ENCODE measurements at places on chromosomes 5 and 9. TPM values are rescaled to one million over a fixed set of nuclear protein-coding genes. Genes with fewer than 3 reads are reported as not detected.

GRCh38 chr5:95731571-95732554 lies 727 bp downstream of the RHOBTB3 start:
- DNase-seq: peak; percentile 49

Gene NSMF
- total RNA-seq: 40.0 TPM

- DNase-seq: no peak
These were observed 69.1 kb downstream of the GPR21 start for GRCh38 chr9:123102375-123103113.

Gene DDX4
- not detected for total RNA-seq

- DNase-seq: no peak
These were observed 6.1 kb upstream of the AP3B1 start for GRCh38 chr5:78300464-78301045.

Gene VCAN
- 58.2 TPM for total RNA-seq

Gene EQTN
- total RNA-seq: not detected

Gene MZB1
- 1.3 TPM for total RNA-seq

Gene HSPB3
- total RNA-seq: not detected

DNA sequence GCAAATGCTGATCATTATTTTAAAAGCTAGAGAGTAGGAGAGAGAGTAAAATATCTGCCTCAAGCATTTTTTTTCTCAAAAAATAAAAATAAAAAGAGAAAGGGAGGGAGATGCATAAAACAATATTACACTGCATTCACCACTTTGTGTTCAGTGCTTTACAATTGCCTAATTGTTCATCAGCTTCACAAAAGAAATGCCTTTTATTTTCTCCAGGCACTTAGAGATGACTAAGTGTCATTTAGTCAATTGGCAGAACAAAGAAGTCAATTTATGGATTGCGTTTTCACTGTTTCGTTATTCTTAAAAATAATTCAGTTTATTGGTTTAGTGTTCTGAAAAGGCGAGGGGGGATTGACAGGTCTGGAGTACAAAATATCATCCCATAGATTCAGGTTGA lies 232.5 kb upstream of the CCNH start:
- no peak for DNase-seq

Gene TMEM232
- total RNA-seq: 7.1 TPM

Gene CKMT2
- total RNA-seq: 20.5 TPM

DNA sequence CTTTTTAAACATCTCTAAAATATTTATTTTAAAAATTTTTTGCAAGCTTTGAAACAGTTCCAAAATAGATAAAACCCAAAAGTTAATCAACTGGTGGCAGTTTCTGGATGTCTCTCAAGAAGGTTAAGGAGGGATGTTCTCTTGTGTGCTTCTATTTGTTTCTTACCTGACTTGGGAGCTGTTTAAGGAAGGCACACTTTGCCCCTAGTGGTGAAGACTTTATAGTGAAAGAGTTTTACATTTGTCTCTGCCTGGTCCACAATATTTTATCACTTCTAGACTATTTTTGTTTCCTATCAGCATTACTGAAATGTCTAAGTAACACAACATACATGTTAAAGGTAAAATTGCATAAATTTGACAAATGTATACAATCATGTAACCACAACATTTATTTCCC lies 552.8 kb downstream of the SEMA5A start:
- DNase-seq: no peak

DNA sequence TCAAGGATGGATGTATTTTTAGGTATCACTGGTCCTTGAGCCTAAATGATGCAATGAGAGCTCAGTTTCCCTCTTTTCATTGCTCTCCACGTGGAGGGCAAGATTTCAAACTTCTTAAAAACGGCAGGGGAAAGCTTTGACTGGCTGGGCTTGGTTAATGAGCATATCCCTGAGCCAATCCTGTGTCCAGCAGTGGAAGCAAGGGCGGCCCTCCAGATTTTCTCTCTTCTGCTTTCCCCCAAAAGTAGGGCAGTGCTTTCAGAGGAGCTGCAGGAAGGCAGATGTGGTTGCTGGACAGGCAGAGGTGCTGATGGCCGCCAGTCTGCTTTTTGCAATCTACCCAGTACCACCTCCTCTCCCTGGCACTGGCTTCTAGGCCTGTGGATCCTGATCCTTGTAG lies 30.0 kb upstream of the TBC1D2 start:
- DNase-seq: no peak

DNA sequence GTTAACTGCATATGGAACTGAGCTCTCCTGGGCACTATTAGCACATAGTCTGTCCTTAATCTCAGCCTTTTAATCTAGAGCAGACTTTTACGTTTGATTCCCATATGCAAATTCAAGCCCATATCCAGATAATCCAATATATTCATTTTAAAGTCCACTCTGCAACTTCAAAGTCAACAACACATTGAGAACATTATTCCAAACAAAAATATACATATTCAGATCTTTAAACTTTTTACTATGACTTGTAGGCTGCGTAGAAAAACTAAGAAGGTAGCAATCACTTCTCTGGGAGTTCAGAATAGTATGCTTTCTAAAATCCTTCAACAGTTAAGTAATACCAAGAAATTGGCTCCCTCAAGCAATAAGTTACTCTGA lies 499.4 kb downstream of the SPATA31D1 start:
- no peak for DNase-seq

Gene ALG2
- total RNA-seq: 62.2 TPM

DNA sequence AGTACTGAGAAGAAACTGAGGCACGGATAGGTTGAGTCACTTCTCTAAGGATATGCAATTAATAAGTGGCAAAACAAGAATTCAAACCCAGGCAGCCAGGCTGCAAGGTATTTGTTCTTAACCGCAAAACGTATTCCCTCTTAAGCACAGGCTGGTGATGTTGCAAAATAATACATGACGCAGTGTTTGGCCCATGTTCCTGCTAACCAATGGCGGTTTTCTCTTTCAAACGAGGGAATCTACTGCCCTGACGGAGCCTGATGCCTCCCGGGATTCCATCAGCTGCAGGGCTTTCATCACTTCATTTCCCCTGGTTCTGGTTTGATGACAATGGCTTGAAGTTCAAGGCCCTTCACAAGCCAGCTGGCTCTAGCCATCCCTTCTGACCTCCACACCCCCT lies 154.8 kb downstream of the SLIT3 start:
- DNase-seq: no peak

Gene DOCK8
- total RNA-seq: 6.7 TPM

- DNase-seq: no peak
These were observed 39.1 kb upstream of the SPATA31C2 start for GRCh38 chr9:88177371-88177770.

Gene CCDC180
- 20.2 TPM for total RNA-seq

Gene CXCL14
- total RNA-seq: 4.4 TPM

- DNase-seq: no peak
These were observed 373 bp downstream of the FBXW5 start for GRCh38 chr9:136944212-136944518.

GRCh38 chr9:135240871-135241311 lies 153.4 kb downstream of the OLFM1 start:
- DNase-seq: peak; percentile 39

- DNase-seq: peak; percentile 39
These were observed 140.6 kb upstream of the ZNF366 start for GRCh38 chr5:72647806-72648205.

DNA sequence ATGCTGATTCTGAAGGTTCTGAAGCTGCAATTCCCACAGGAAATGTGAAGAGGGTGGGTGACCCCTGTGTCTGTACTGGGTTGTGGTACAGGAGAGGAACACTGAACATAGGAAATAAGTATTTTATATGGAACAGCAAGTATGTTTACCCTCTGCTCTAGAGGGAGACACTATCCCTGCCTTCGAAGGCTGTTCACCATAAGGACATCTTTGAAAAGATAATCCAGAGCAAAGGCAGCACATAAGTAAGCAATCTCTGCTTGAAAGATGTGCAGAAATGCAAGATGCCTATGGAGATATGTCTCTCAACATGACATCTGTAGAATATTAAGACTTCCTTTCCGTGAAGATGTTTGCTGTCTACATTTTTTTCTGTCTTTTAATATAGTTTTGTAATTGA lies 184.4 kb upstream of the EFNA5 start:
- DNase-seq: no peak

- DNase-seq: no peak
These were observed 14.9 kb downstream of the COL5A1 start for GRCh38 chr9:134656334-134657006.

GRCh38 chr9:127974769-127975261 lies 6.0 kb downstream of the EEIG1 start:
- peak; percentile 79 for DNase-seq

Gene FGF10
- total RNA-seq: 11.5 TPM

DNA sequence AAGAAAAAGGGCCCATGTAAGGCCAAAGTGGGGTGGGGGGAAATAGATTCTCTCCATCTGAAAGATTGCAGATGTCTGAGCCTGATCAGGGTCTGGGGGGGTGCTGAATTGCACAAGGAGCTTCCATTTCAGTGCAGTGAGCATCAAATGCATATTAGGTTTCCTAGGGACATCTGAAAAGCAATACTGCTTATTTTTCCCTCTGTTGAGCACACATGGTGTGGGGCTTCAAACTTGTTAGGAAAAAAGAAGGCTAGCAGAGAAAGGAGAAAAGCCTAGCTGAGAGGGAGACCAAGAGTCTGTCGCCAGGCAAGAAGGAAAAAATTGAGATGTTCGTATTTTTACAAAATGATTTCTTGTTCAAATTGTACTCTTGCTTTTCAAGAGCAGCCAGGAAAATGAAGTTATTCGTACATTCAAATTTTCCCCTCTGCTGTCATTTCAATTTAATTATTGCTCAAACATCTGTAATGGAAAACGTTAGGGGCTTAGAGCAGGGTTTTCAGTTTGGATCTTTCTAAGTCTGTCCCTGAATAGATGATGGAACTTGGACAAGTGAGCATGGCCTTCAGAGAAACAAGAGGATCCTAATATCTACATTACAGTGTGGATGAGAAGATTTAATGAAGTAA lies 191.9 kb upstream of the GAS1 start:
- DNase-seq: no peak

GRCh38 chr5:79436821-79437220 lies 77.1 kb downstream of the HOMER1 start:
- DNase-seq: no peak

- no peak for DNase-seq
These were observed 125.2 kb upstream of the CDH6 start for GRCh38 chr5:31068287-31068686.

Data from uterus (tissue), 4 donors.